ENCODE measurements at places on chromosomes 4 and X.
A peak's percentile ranks its signal among the peaks of the same experiment; 100 is the strongest.

GRCh38 chr4:122762966-122763716, 30.6 kb downstream of the BBS12 start:
- no peak for DNase-seq

DNA sequence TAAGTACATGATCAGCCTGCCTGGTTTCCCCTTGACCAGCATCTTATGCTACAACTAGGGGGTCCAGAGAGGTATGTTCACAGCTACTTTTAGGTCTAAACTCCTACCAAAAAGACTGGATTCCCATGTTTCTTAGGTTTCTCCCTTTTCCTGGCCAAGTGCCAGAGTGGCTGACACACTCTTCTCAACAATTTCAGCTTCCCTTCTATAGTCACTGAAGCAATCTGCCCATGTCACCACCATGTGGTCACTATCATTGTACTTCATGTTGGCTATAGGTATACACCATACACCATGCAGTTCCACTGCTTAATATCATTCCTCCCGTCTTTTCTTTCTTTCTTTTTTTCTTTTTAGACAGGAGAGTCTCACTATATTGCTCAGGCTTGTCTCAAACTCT, 66.9 kb downstream of the KLHL13 start:
- no peak for DNase-seq

GRCh38 chr4:109752525-109752924, 22.7 kb upstream of the PLA2G12A start:
- no peak for DNase-seq

GRCh38 chr4:136873555-136873954, 658.7 kb downstream of the PCDH18 start:
- no peak for DNase-seq

- peak; percentile 26 for DNase-seq
Observed at GRCh38 chrX:20412871-20413486, 146.3 kb upstream of the RPS6KA3 start.

DNA sequence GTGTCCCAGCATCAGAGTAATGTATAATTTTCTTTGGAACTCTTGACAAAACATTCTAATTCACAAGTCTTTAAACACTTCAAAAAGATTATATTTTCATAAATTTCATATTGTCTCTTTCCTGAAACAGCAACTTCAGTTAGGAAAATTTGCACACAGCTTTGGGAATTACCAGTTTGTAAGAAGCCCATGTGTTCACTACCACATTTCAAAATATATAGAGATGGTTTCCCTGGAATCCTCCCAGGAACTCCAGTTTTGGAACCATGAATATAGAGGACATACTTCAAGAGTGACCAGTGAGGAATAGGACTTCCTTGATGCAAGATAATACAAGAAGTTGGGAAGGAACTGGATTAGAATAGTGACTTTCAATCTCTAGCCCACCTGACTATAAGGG, 28.7 kb upstream of the HPGDS start:
- DNase-seq, result no peak

DNA sequence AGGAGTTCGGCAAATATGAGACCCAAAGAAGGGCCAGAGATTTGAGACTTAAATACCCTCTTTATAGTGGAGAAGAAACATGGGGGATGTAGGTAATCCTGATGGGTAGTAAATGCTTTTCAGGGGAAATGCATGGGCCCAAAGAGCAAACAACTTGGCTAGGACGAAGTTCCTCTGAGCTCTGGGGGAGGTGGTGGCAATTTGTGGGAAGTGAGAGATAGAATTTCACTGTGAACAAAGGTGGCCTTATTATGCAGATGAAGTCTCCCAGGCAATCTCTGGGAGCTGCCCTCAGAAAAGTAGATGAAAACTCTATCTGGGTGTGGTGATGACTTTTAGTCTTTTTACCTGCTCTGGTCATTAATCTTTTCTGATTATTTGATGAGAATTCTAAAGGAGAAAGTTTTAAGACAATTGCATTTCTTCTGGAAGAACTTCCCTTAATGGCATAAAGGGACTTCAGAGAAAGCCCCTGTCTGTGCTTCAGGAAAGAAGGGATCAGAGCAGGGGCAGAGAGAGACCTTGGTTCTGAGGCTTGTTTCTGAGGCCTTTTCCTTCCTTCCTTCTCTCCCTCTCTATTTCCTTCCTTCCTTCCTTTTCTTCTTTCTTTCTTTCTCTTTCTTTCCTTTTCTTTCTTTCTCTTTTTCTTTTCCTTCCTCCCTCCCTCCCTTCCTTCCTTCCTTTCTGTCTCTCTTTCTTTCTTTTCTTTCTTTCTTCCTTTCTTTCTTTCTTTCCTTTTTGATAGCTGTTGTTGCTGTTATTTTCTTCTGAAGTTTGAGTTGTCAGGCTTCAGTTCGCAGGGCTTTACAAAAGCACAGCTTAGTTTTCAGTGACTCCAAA, 37.5 kb upstream of the MAOA start:
- no peak for DNase-seq

GRCh38 chrX:116285501-116285900, 115.0 kb downstream of the AGTR2 start:
- no peak for DNase-seq

GRCh38 chr4:58514299-58514698, 1404.1 kb upstream of the IGFBP7 start:
- no peak for DNase-seq

- no peak for DNase-seq
Observed at GRCh38 chr4:40600850-40601249, 28.8 kb downstream of the RBM47 start.

GRCh38 chrX:10395179-10395578, 225.2 kb downstream of the MID1 start:
- DNase-seq, result no peak

- no peak for DNase-seq
Observed at GRCh38 chr4:182255441-182256190, 12.4 kb downstream of the TENM3 start.

GRCh38 chrX:74656079-74656745, 41.8 kb upstream of the RLIM start:
- no peak for DNase-seq

GRCh38 chr4:82352825-82353366, 20.9 kb downstream of the HNRNPD start:
- peak; percentile 57 for DNase-seq

DNA sequence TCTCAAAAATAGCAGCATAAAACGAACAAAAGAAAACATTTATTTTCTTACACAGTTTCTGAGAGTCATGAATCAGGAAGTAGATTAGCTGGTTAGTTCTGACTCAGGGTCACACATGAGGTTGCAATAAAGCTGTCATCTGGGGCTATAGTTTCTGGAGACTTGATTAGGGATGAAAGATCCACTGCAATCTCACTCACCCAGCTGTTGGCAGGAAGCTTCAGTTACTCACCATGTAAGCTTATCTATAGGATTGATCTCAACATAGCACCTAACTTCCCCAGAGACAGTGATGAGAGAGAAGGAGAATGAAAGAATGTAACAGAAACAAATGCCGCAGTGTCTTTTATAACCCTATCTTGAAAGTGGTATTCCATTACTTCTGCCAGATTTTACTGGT, 435.5 kb downstream of the GABRG1 start:
- no peak for DNase-seq

- no peak for DNase-seq
Observed at GRCh38 chr4:151921811-151922210, 161.0 kb upstream of the GATB start.

DNA sequence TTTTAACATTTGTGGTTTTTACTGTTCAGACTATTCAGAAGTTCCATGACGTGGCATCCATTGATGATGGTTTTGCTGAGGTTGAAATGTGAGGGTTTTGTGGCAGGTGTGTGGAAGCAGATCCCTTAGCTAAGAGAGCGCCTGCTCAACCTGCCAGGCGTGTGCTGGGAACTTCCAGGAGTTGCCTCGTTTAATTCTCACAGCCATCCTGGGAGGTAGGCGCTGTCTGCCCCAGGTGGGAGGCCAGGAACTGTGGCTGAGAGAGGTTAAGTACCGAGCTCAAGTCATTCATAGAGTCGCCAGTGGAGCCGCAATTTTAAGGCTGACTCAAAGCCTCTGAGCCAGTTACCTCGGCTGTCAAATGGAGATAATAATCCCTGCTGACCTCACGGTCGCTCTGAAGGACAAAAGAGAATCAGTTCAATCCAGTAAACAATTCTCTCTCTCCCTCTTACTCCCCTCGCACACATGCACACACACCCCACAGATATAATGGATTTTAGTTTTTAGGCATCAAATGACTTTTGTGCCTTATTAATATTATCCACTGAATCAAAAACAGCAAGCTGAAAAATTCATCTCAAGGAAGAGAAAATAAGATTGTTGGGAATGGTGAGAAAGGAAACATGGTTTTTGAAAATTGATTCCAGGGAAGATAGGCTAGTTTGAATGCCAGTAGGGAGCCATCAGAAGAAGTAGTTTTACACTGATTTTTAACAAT, 171.3 kb downstream of the PTTG2 start:
- peak; percentile 88 for DNase-seq

DNA sequence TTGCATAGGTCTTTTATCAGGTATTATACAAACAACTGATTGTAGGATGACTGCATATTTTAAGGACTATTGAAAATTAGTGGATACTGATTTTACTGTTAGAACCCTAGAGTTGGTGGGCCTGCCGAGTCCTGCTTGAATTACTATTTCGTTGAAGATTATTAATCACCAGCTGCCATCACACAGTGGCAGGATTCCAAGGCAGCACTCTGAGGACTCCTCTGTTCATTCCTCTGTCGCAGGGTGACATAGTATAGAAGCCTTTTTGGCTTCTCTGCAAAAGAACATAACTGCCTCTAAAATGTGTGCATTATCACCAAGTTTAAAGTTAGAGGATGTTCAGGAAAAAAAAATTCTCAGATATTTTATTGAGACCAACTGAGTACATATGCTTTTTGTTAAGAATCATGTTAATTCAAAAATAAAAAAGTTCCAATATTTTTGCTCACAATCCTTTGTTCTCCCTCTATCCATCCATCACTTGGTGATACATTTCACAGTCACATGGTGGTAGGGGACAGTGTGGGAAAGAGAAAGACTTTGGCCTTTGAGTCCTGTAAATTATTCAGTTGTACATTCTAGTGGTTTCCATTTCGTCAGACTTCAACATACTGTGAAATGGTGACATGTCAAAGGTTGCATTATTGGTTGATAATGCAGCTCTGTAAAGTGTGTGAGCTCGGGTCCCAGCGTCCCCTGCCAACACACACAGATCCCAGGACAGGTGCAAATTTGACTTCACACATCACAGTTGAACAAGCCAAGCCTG, 332.5 kb downstream of the GRID2 start:
- DNase-seq, result no peak

DNA sequence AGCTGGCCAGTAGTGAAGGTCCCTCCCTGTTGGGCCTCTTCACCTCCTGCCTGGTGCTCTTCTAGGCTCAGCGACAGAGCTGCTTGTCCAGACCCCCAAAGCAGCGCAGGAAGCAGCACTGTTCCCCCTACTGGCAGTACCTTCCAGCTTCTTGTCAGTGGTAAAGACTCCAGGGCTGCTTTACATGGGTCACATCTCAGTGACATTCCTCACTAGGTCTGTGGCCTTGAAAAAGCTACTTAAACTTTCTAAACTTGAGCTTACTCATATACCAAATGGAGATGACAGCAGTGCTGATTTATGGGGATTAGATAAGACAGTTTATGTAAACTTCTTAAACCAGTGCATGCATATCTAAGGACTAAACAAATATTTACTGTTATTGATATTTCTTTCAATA, 117.3 kb downstream of the FAT4 start:
- DNase-seq, result no peak

- no peak for DNase-seq
Observed at GRCh38 chrX:10617999-10618351, 2.4 kb downstream of the MID1 start.

DNA sequence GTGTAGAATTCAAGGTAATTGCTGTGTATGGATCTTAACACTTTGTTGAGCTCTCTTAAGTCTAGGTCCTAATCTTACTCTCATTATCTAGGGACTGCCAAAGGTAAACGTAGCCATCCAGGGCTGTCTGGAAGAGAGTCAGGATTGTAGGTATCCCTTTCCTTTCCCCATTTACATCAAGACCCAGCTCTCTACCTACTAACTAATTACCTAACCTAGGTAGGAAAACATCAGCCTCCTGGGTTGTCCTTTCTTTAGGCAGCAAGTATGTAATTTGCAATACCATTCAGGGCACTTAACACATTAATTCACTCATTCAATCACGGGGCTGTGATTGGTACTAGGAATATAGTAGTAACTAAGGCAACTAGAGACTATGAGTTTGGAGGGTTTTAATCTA, 15.2 kb upstream of the CPEB2 start:
- no peak for DNase-seq

DNA sequence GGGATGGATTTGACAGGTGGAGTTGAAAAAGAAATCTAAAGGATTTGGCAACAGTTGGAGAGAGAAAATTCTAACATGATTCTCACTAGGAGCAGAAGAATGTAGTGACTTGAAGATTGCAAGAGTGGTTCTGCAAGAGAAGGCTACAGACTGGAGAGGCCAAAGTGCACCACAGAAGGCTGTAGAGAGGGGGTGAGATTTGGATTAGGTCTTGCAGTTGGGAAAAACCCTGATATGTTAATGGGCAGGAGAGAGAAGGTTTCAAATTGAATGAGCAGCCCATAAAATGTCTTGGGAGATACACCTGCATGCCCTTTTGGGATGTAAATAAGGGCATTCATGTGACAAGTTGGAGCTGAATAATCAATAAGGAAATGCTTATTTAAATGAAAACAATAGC, 14.7 kb upstream of the VEGFD start:
- no peak for DNase-seq
